ENCODE measurements at places on chromosomes 7 and 10. TPM values are rescaled to one million over a fixed set of nuclear protein-coding genes. Genes with fewer than 3 reads are reported as not detected.

DNA sequence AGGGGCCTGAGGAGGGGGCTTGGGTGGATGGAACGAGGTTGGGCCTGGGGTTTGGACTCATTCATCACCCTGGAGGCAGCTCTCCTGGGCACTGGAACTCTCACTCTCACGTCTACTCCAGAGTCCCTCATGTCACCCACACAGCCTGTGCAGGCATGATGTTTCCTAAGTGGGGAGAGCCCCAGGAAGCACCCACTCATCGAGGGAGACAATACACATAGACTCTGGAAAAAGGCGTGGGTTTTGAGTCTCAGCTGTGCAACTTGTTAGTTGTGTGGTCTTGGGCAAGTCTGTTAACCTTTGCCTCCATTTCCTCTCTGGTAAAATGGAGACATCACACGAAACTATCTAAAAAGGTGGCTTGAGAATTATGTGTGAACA lies 25.9 kb upstream of the RBM20 start:
- H3K36me3 ChIP-seq: no peaks in the 10 kb centered on the region
- H3K27me3 ChIP-seq: no peaks in the 10 kb centered on the region
- DNase-seq: no peak
- no peak overlapping the region for H3K27ac ChIP-seq
- H3K4me3 ChIP-seq: no peak overlapping the region

The TMEM248 gene
- total RNA-seq: 80.0 TPM

The TRIL gene
- not detected for total RNA-seq

The TACC2 gene
- 89.0 TPM for total RNA-seq

DNA sequence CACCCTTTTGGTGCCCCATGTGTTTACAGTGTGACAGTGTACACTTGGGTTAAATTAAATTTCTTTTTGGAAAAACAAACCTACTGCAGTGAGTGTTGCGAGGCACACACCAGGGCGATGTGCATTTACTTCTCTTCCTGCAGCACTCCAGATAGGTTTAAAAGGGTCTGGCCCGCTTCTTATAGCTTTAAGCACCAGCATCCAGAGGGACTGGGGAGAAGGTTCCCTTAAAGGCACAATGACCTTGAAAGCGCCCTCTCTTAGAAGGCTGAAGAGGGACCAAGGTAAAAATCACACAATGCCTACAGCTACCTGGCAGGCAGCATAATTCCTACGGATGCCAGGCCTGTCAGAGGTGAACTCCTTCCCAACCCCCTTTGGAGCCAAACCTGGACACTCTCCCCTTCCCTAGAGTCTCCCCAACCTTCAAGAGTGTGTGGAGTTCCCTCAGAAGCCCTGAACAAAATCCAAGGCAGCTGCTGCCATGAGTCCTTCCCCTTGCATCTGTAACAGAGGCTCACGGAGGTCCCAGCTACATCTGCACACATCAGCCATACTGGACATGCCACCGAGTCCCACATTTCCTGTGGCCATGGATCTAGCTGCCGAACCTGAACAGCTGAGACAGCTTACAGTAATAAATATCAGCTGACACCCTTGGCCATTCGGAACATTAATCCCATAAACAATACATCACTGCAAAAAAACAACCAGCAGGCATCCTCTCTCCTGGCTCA lies 33.2 kb downstream of the TRIM8 start:
- peaks cover 12% of the 10 kb centered on the region for H3K36me3 ChIP-seq
- H3K27ac ChIP-seq: no peak overlapping the region
- H3K4me1 ChIP-seq: peaks cover 8% of the 10 kb centered on the region
- H3K4me3 ChIP-seq: no peak overlapping the region

The ACTL6B gene
- not detected for total RNA-seq

- H3K36me3 ChIP-seq: peaks cover 12% of the 10 kb centered on the region
- H3K4me3 ChIP-seq: no peak overlapping the region
- H3K4me1 ChIP-seq: peaks cover 12% of the 10 kb centered on the region
- H3K27me3 ChIP-seq: no peaks in the 10 kb centered on the region
Observed at GRCh38 chr7:90775383-90775965, 179.4 kb downstream of the CDK14 start.

The AQP1 gene
- not detected for total RNA-seq

DNA sequence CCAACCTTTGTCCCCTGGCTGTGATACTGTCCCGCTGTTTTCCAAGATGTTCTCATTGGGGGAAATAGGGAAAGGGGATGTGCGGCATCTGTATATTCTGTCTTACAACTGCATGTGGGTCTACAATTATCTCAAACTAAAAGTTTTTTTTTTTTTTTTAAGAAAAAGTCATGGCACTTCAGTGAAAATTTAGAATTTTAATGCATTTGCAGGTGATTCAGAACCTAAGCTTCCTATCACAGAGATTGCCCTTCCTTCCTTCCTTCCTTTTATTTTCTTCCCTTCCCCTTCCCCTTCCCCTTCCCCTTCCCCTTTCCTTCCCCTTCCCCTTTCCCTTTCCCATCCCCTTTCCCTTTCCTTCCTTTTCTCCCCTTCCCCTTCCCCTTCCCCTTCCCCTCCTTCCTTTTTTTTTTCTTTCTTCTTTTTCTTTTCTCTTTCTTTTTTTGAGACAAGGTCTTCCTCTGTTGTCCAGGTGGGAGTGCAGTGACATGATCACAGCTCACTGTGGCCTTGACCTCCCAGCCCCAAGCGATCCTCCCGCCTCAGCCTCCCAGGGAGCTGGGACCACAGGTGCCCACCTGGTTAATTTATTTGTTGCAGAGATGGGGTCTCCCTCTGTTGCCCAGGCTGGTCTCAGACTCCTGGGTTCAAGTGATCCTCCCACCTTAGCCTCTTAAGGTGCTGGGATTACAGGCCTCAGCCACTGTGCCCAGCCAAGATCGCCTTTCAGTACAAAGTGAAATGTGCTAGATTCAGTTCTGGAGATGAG lies 32.0 kb downstream of the JAKMIP3 start:
- H3K36me3 ChIP-seq: no peaks in the 10 kb centered on the region
- no peak for DNase-seq
- H3K4me1 ChIP-seq: peaks cover 11% of the 10 kb centered on the region
- peaks cover 19% of the 10 kb centered on the region for H3K27me3 ChIP-seq

GRCh38 chr7:82036146-82036886 lies 266.5 kb upstream of the HGF start:
- no peak overlapping the region for H3K4me3 ChIP-seq
- peaks cover 74% of the 10 kb centered on the region for H3K27me3 ChIP-seq
- no peak overlapping the region for H3K27ac ChIP-seq
- DNase-seq: no peak

- no peaks in the 10 kb centered on the region for H3K36me3 ChIP-seq
- DNase-seq: no peak
- no peaks in the 10 kb centered on the region for H3K4me1 ChIP-seq
- H3K27me3 ChIP-seq: peaks cover 31% of the 10 kb centered on the region
- no peak overlapping the region for H3K27ac ChIP-seq
Observed at GRCh38 chr7:109842386-109842785, 1248.5 kb upstream of the LRRN3 start.

GRCh38 chr7:138797715-138798320 lies at the start of the genes ATP6V0A4 and TMEM213:
Gene ATP6V0A4, minus strand, starts transcription at chr7:138798196. Its CDS starts 26,949 bp downstream, at chr7:138771247.
Gene TMEM213, plus strand, starts transcription at chr7:138797994. Its CDS starts 111 bp downstream, at chr7:138798105.
- no peaks in the 10 kb centered on the region for H3K4me1 ChIP-seq
- no peaks in the 10 kb centered on the region for H3K36me3 ChIP-seq
- no peaks in the 10 kb centered on the region for H3K27me3 ChIP-seq
- DNase-seq: no peak

DNA sequence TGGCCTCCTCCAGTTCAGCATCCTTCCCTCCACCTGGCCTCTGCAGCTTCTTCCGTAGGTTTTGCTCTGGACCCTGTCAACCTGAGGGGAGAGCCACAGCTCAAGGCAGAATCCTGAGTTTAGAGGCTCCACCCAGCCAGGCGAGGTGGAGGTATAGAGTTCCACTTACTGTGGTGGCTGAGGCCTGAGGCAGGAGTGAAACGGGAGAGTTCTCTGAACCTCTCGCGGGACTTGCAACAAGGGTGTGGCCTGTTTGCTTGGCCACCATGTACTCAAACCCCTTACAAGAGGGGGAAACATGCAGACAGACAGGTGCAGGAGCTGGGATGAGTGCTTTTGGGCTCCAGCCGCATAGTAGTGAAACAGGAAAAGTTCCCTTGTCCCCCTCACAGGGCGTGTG lies 154.0 kb upstream of the C7orf33 start:
- H3K27ac ChIP-seq: no peak overlapping the region
- no peaks in the 10 kb centered on the region for H3K27me3 ChIP-seq
- H3K4me1 ChIP-seq: peaks cover 11% of the 10 kb centered on the region
- no peak overlapping the region for H3K4me3 ChIP-seq
- H3K36me3 ChIP-seq: no peaks in the 10 kb centered on the region

GRCh38 chr10:49168171-49168540 lies 20.0 kb downstream of the TMEM273 start:
- DNase-seq: no peak
- H3K27me3 ChIP-seq: no peaks in the 10 kb centered on the region
- no peaks in the 10 kb centered on the region for H3K4me1 ChIP-seq
- H3K4me3 ChIP-seq: no peak overlapping the region

The TCF7L2 gene
- total RNA-seq: 25.7 TPM

The C10orf105 gene
- not detected for total RNA-seq

DNA sequence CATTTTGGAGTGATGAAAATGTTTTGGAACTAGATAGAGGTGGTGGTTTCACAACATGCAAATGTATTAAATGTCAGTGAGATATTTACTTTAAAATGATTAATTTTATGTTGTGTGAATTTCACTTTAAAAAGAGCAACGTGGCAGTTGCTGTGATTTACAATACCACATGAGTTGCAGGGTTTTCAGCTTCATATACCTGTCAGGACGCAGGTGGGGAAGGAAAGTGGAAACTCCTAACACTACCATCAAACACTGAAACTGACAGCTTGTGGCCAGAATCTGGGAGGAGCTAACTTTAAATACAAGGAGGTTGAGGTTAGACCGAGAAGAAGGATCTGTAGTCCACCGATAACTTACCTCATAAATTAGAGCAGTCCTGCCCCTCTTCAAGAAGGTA lies 168.9 kb upstream of the TMEM72 start:
- H3K4me3 ChIP-seq: no peak overlapping the region
- H3K27ac ChIP-seq: no peak overlapping the region
- DNase-seq: no peak
- no peaks in the 10 kb centered on the region for H3K27me3 ChIP-seq
- H3K36me3 ChIP-seq: no peaks in the 10 kb centered on the region

The MOGAT3 gene
- total RNA-seq: not detected

DNA sequence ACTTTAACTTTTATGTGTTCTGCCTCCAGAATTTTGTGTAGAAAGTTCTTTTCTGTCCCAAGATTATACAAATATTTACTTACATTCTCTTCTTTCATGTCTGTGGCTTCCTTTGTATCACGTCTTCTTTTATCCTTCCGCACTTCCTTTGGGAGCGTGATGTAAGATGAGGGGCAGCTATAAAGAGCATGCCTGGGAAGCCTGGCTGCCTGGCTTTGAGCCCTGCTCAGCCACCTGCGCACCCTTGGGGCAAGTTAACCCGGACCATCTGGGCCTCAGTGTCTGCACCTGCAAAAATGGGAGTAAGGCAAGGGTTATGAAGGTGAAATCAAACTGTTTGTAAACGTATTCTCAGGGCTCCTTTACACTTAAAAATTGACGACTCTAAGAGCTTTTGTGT lies 25.2 kb downstream of the PALD1 start:
- no peaks in the 10 kb centered on the region for H3K27me3 ChIP-seq
- H3K27ac ChIP-seq: no peak overlapping the region
- no peak for DNase-seq
- peaks cover 7% of the 10 kb centered on the region for H3K36me3 ChIP-seq
- H3K4me1 ChIP-seq: no peaks in the 10 kb centered on the region

The TMEM270 gene
- not detected for total RNA-seq

The PTPRZ1 gene
- 9.8 TPM for total RNA-seq

- H3K27me3 ChIP-seq: peaks cover 30% of the 10 kb centered on the region
- DNase-seq: no peak
- H3K27ac ChIP-seq: no peak overlapping the region
- no peaks in the 10 kb centered on the region for H3K36me3 ChIP-seq
- H3K4me1 ChIP-seq: no peaks in the 10 kb centered on the region
Observed at GRCh38 chr7:131747658-131748232, 191.3 kb upstream of the PODXL start.

DNA sequence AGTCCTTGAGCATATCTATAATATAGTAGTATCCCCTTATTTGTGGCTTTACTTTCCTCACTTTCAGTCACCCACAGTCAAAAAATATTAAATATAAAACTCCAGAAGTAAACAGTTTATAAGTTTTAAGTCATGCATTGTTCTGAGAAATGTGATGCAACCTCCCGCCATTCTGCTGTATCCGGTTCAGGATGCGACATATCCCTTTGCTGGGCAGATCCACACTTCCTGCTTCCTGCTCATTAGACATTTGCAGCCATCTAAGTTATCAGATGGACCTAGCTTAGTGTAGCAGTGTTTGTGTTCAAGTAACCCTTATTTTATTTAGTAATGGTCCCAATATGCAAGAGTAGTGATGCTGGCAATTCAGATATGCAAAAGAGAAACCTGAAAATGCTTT lies 38.9 kb upstream of the BMS1 start:
- no peak overlapping the region for H3K4me3 ChIP-seq
- no peak overlapping the region for H3K27ac ChIP-seq
- no peaks in the 10 kb centered on the region for H3K27me3 ChIP-seq
- no peak for DNase-seq
- no peaks in the 10 kb centered on the region for H3K36me3 ChIP-seq
- H3K4me1 ChIP-seq: no peaks in the 10 kb centered on the region

The TDRD1 gene
- not detected for total RNA-seq

GRCh38 chr7:46133072-46133471 lies 212.0 kb upstream of the IGFBP3 start:
- H3K27me3 ChIP-seq: no peaks in the 10 kb centered on the region
- peaks cover 11% of the 10 kb centered on the region for H3K4me1 ChIP-seq
- no peak for DNase-seq

DNA sequence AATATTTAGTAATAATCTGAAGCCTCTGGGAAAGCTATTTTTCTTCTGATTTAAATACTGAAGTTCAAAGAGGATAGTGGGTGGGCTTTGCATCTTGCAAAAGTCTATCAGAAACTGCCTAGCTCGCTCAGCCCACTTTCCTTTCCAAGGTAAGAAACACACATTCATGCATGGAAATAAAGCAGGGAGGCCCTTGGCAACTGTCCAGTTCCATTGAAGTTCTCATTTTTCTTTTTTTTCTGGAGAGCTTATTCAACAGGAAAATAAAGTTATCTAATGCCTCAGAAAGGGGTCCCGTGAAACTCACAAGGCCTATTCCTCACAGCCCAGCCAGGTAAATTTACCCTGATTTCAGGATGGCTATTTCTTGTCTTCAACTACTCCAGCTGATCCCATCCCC lies 654.9 kb downstream of the KCNMA1 start:
- no peaks in the 10 kb centered on the region for H3K27me3 ChIP-seq
- H3K36me3 ChIP-seq: no peaks in the 10 kb centered on the region
- H3K4me1 ChIP-seq: no peaks in the 10 kb centered on the region
- no peak overlapping the region for H3K4me3 ChIP-seq

The SLC29A4 gene
- 0.96 TPM for total RNA-seq

The TAC1 gene
- total RNA-seq: not detected

The LBX1 gene
- not detected for total RNA-seq

DNA sequence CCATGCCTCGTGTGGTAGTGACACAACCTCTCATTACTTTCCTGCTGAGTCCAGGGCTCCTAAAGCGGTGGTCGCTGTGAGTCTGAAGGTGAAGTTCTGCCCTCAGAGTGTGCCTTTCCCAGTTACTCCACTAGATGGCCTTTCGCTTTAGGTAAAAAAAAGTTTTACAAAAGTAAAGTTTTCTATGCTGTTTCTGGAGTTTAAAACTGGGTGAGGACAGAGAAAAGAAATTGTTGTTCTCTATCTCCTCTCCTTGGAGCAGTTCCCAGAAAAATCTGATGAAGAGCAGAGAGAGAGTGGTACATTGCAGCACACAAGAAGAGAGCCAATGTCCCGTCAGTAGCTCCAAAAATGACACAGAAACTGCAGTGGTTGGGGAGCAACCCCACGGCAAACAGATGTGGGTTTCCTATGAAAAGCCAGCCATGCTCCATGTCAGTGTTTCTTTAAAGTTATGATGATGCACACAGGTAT lies 257.1 kb downstream of the GLI3 start:
- DNase-seq: peak; percentile 48
- H3K36me3 ChIP-seq: peaks cover 45% of the 10 kb centered on the region
- H3K27me3 ChIP-seq: no peaks in the 10 kb centered on the region
- no peak overlapping the region for H3K4me3 ChIP-seq

The RNLS gene
- total RNA-seq: not detected
